ENCODE measurements at places on chromosomes 7 and 10. TPM values are rescaled to one million over a fixed set of nuclear protein-coding genes. Genes with fewer than 3 reads are reported as not detected.

GRCh38 chr7:114648680-114649079, 234.1 kb downstream of the FOXP2 start:
- DNase-seq, result no peak

DNA sequence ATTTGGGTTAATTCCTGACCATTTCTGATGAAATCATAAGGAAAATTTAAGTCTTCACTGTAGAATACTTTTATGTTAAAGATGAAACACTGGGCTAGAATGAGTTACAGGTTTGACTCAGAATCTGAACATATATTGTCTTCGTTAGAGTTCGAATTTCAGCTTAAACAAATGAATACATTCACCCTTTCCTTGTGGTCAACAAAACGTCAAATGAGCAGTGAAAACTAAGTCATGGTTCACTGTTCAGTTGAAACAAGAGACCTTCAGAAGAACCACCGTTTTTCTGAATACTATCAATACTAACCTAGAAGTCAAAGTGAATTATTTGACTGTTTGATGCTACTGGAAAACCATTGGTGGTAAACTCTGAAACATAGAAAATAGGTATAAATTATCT, 235.2 kb upstream of the ZWINT start:
- no peak for DNase-seq

DNA sequence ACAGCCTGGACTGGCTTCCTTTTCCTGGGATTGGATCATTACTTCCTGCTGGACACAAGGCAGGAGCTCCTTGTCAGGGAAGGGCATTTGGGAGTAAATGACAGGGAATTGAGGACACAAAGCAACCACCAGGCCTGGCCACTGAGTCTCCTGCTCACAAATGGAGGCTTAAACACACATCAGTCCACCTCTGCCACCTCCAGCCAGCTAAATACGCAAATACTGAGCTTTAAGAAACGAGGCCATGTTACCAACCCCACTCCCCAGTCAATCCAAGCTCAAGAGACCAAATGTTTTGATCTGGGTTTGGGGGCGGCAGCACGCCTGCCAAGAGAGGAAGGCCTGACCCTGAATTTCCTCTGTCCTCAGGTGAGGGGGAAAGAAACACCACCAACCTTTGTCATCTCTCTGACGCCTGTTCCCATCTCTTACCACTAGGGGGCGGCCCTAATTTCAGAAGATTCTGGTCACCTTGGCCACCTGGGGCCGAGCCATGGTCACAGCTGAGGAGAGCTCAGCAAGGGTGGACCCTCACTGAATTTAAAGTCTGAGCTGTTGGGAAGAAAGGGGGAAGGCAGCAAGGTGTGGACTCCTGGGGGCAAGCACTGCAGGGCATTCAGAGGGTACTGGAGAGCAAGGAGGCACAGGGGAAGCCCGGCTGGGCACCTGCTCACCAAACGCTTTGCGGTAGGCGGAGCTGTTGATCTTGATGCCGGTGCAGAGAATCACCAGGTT, 16.5 kb downstream of the AIFM2 start:
- DNase-seq, result peak; percentile 40

DNA sequence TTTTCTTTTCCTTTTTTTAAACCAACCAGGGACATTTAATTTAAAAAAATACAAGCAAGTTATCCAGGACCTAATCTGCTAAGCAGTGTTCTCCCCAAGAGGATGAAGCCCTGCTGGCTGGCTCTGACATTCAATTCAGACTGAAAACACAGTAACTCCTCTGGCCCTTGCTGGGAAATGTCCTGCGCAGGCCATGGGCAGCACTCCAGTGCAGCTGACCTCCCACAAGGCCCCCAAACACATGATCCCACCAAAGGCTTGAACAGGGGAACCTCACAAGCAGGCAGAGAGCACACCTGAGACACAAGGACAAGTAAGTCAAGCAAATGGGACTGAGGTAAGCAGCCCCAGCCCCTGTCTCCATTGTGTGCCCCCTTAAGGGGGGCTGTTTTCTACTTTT, 56.9 kb upstream of the FHIP2A start:
- DNase-seq, result no peak

DNA sequence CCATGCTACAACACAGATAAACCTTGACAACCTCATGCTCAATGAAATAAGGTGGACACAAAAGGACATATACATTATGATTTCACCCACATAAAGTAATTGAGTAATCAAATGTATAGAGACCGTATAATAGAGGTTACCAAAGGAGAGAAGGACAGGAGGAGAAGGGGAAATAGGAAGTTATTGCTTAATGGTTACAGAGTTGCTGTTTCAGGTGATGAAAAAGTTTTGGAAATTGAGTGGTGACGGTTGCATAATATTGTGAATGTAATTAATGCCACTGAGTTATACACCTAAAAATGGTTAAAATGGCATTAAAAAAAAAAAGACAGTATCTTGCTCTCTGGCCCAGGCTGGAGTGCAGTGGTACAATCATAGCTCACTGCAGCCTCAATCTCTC, 1.5 kb upstream of the OGDH start:
- no peak for DNase-seq

- no peak for DNase-seq
These were observed 52.0 kb downstream of the C10orf90 start for GRCh38 chr10:126618466-126618865.

DNA sequence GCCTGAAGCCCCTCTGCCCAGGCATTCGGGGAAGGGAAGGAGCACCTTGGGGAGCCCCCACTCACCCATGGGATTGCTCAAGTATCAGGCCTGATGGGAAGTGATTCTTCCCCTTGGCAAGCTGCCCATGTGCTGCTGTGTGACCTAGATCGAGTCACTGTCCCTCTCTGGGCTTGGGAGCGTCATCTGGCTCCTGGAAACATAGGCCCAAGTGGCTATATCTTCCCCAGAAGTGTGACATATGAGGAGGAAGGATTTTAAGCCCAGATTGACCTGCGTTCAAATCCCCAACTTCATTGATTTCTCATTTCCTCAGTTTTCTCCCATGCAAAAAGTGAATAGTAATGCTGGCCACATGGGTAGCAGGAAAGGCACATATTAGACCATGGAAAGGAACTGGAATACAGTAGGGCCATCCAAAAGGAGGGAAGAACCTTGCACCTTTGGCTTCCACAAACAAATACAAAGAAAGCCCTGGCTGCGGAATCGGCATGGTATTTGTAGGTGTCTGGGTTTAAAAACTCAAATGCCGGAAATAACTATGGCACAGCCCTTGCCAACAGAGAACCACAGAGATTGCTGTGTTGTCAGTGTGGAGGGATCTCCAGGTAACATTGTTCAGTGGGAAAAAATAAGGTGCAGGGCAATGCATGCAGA, 169.5 kb upstream of the ZMIZ1 start:
- DNase-seq, result no peak

- DNase-seq, result no peak
These were observed 254.5 kb downstream of the SORCS3 start for GRCh38 chr10:104895541-104895940.

GRCh38 chr7:28086198-28086597, 94.4 kb downstream of the JAZF1 start:
- no peak for DNase-seq

- DNase-seq, result no peak
These were observed 6.6 kb downstream of the CPA2 start for GRCh38 chr7:130273081-130273932.

GRCh38 chr10:93672022-93672678, 30.2 kb downstream of the FRA10AC1 start:
- no peak for DNase-seq

DNA sequence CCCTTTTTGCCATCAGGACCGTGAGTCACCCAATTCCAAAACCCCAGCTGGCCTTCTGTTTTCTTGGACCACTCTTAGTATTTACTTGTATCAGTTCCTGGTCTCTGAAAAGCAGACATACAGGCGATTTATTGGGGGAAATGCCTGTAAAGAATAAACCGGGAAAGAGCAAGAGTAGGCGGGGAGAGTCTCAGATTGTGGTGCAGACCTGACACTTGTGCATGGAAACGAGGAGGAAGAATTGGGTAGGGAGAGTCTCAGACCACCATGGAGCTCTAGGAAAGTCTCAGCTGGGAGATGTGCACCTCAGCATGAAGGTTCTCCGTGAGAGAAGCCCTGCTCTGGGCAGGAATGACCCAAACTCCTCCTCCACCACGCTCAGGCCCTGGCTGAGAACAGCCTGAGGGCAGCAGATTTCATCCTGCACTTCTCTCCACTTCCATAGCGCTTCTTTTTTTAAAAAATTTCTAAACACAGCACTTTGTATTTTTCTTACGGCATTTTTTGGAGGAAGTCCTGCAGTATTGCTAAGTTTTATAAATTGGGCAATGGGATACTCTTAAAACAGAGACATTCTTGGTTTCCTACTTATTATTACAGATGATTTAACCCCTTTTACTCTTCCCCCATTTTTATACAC, 6.1 kb upstream of the TASOR2 start:
- DNase-seq, result no peak

DNA sequence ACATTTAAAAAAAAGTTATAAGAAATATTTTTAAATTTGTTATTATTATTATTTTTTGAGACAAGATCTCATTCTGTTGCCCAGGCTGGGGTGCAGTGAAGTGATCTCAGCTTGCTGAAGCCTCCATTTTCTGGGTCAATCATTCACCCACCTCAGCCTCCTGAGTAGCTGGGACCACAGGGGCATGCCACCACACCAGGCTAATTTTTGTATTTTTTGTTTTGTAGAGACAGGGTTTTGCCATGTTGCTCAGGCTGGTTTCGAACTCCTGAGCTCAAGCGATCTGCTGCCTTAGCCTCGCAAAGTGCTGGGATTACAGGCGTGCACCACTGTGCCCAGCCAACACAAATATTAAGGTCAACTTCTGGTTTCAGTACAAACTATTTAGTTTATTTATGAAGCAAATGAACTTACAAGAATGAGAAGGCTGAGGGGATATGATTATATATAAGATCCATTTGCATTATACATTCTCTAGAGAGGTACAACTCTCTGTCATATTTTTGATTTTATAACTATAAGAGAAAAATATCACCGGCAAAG, 45.9 kb upstream of the FAM133B start:
- no peak for DNase-seq

- DNase-seq, result no peak
These were observed at the start of gene RGR for GRCh38 chr10:84244651-84245270. Gene RGR (plus strand): TSS chr10:84245053. CDS start chr10:84245091, 38 bp downstream.

DNA sequence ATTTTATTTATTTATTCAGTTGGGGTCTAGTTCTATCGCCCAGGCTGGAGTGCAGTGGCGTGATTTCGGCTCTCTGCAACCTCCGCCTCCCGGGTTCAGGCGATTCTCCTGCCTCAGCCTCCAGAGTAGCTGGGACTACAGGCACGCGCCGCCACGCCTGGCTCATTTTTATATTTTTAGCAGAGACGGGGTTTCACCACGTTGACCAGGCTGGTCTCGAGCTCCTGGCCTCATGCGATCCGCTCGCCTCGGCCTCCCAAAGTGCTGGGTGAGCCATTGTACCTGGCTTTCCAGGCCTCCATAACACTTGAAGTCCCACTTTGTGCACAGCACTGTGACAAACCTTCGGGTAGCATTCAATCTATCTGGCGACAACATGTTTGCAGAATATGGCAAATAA, 1.0 kb upstream of the DCLRE1C start:
- DNase-seq, result no peak

GRCh38 chr7:129670656-129671055, 59.1 kb downstream of the NRF1 start:
- no peak for DNase-seq

DNA sequence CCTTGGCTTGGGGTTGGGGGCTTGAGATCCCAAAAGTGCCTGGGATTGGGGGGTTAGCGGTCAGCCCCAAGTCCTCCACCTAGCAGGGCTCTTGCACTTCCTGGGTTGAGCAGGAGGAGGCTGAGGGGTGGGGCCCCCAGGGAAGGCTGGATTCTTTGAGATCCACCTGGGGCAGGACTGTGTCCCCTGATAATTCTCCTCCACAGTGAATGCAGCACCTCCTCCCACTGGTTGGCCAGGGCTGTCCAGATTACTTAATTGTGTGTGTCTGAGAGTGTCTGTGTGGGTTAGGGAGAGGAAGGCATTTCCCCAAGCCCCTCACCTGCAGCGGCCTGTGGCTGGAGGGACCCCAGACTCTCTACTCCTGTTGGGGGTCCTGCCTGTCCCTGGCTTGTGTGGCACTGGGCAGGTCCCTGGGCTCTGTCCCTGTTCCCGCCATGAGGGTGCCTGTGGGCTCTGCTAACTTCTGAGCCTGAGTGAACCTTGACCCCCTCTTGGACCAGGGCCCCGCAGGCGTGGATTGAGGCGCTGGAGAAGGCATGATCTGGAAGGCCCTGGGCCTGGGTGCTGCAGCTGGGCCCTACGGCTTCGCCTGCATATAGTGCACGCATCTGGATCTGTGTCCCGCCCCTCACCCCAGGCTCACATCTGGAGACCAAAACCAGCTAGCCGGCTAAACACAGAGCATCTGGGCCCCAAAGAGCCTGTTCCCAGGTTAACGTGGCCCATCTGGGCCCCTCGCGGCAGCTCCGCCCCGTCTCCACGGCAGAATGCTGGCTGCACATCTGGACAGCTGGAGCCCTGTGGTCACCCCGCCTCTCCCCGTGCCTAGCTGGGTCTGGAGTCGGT, 10.4 kb downstream of the TMEM270 start:
- no peak for DNase-seq

DNA sequence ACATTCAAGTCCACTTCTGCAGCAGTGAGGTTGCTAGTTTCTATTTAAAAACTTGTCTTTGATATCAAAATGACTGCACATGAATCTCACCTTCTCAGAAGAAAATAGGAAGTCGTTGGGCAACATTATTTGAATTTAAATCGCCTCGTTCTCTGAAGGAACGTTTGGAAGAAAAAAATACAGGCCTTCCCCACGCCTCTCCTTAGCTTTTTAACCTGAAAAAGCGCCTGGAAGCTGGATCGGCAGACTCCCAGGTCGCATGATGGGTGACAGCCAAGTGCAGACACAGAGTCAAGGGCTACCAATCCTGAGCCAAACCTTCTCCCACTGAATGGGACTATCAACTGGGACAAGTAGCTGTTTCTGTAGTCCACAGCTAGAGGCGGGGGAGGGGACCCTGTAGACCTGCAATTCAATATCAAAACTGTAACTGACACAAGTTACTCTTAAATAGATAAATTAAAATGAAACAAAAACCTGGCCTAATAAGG, 2.2 kb downstream of the FAM53B start:
- no peak for DNase-seq

GRCh38 chr7:68865351-68866199, 732.7 kb upstream of the AUTS2 start:
- DNase-seq, result no peak

GRCh38 chr10:108327706-108328105, 1163.2 kb upstream of the SORCS1 start:
- DNase-seq, result no peak

- DNase-seq, result no peak
These were observed 248.5 kb upstream of the GRB10 start for GRCh38 chr7:51031216-51031615.

GRCh38 chr7:90224195-90224594, 12.7 kb downstream of the STEAP2 start:
- no peak for DNase-seq

- no peak for DNase-seq
These were observed 1.1 kb downstream of the TRRAP start for GRCh38 chr7:98879198-98879978.

Gene TMEM184A
- total RNA-seq, result not detected

Gene AASS
- total RNA-seq, result 50.7 TPM

Gene ANKRD30A
- 1.9 TPM for total RNA-seq

Gene SPAM1
- not detected for total RNA-seq

Gene CPN1
- not detected for total RNA-seq

Gene HHEX
- 10.8 TPM for total RNA-seq

Gene RTKN2
- total RNA-seq, result 0.09 TPM

Gene FGFR2
- total RNA-seq, result 8.4 TPM

Gene PSD
- 1.1 TPM for total RNA-seq

Gene ANXA8
- total RNA-seq, result 61.8 TPM

Gene SPDYE8
- total RNA-seq, result not detected
